ENCODE measurements at places on chromosomes 7 and 10.

DNA sequence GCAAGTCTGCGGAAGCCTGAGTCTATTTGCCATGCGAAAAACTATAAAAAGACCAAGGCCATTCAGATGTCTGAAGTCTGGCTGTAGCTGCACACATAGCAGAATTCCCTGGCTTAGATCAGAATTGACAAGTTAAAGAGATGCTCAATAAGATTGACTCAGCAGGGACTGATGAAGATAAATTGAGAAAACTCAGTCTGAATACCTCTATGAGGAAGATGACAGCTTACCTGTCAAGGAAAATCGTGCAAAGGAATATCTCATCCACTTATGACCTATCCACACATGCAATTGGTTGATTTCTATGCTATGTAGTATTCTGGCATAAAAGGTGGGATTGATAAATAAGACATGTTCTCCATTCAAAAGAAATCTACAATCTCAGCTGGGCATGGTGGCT is 288.6 kb downstream of the BAMBI start:
- no peak for DNase-seq

DNA sequence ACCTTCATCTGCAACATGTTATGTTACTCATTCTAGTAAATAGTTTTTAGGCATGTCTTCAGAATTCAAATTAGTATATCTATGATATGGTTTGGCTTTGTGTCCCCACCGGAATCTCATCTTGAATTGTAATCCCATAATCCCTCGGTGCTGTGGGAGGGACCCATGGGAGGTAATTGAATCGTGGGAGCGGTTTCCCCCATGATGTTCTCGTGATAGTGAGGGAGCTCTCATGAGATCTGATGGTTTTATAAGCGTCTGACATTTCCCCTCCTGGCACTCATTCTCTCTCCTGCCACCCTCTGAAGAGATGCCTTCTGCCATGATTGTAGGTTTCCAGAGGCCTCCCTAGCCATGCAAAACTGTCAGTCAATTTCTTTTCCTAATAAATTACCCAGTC is 20.4 kb upstream of the GPR37 start:
- DNase-seq, result no peak

DNA sequence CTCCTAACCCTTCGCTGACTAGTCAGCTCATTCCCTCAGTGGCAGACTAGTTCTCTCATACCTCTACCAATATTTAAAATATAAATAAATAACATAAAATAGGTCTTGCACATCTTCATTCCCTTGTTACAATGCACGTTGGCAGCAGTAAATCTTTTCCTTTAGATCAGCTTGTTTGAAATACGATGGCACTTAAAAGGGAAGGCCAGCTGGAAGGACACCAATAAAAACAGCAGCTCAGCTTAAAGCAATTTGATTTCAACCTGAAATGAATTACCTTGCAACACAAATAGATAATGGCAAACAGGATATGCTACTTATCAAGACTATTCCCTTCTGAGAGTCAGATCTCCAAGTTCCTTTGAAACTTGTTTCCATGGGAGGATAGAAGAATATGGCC is 321.8 kb downstream of the GFRA1 start:
- no peak for DNase-seq

GRCh38 chr10:10787586-10787985 is 230.1 kb upstream of the CELF2 start:
- no peak for DNase-seq

DNA sequence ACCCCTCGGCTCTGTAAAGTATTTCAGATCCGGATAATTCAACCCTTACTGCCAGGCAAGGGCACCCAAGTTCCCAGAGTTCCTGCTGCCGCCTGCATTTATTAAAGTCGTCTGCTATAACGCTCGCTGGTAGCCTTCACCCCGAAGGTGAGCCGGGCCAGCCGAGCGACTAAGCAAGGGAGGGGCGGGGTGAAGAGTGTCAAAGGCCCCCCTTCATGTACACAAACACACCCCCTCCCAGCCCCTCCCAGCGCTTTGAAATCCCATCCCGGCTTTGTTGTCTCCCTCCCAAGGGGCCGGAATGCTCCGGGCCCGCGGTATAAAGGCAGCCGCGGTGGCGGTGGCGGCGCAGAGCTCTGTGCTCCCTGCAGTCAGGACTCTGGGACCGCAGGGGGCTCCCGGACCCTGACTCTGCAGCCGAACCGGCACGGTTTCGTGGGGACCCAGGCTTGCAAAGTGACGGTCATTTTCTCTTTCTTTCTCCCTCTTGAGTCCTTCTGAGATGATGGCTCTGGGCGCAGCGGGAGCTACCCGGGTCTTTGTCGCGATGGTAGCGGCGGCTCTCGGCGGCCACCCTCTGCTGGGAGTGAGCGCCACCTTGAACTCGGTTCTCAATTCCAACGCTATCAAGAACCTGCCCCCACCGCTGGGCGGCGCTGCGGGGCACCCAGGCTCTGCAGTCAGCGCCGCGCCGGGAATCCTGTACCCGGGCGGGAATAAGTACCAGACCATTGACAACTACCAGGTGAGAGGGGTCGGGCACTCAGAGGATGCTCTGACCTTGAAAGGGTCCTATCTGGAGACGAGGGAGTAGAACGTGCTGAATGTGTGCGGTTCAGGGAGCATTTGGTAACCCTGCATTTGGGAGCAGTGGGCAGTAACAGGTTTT is at the start of gene DKK1:
Gene DKK1 (plus strand): TSS at position 349 of the 889 bp plus-strand sequence. CDS start 154 bp downstream, at position 503.
- DNase-seq, result no peak

DNA sequence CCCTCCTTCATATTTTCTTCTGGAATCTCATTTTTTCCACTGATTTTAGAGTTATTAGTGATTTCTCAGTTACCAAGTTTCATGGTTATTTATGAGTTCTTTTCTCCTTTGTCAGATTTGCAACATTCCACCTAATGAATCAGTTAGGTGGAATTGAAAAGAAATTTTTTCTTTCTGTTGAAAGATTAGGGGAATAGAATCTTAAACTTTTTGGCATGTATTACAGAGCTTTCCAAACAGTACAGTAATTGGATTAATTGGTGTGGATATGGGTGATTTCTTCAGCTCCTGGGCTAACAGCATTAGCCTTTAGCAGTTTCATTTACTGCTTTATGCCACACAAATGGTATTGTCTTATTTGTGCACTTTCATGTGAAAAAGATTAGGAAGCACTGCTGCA is 17.0 kb downstream of the STAM start:
- no peak for DNase-seq

GRCh38 chr10:68496072-68496471 is 24.3 kb upstream of the DNA2 start:
- no peak for DNase-seq

GRCh38 chr7:154171422-154171821 is 119.2 kb downstream of the DPP6 start:
- no peak for DNase-seq

DNA sequence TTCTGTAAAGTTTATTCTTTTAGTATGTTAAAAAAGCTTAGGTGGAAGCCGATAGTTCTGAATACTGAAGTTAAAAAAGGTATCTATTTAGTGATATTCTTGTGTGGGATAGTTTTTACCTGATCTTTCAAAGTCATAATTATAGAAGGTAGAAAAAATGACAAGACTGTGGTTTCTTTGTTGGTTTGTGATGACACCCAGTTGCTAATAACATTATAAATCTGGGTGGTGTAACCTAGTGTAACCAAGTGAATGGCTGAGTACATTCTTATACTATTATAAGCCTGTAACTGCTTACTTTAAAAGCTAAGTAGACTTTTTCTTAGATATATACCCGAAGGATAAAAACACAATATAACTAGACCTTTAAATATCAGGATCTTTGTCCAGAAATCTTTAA is 2.3 kb downstream of the CDK13 start:
- no peak for DNase-seq

DNA sequence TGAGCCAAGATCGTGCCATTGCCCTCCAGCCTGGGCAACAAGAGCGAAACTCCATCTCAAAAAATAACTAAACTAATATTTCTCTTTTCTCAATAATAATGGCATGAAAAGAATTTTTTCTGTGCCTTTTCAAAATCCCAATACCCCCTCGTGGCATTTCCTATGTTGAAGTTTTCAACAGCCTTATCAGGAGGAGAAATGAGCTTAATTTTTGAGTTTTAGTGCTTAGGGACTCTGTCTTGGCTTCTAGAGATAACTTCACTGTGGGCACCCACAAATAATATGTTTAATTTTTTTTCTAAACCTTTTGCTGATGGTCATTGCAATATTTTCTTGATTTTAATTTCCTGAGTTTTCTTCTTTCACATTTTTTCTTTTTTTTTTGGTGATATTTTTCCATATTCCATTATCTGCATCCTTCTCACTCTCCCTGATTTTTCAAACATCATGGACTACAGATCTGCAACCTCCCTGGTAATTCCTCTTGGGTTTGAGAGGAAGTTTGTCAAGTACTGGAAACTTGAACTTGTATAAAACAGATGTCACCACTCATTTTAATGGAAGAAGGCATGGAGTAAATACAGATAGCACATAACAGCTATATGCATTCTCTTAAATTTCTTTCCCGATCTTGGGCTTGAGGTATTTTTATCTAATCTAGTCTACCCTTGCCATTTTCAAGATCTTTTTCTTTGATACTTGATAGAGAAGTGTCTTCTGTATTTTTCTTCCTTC is 84.0 kb downstream of the KAT6B start:
- no peak for DNase-seq

DNA sequence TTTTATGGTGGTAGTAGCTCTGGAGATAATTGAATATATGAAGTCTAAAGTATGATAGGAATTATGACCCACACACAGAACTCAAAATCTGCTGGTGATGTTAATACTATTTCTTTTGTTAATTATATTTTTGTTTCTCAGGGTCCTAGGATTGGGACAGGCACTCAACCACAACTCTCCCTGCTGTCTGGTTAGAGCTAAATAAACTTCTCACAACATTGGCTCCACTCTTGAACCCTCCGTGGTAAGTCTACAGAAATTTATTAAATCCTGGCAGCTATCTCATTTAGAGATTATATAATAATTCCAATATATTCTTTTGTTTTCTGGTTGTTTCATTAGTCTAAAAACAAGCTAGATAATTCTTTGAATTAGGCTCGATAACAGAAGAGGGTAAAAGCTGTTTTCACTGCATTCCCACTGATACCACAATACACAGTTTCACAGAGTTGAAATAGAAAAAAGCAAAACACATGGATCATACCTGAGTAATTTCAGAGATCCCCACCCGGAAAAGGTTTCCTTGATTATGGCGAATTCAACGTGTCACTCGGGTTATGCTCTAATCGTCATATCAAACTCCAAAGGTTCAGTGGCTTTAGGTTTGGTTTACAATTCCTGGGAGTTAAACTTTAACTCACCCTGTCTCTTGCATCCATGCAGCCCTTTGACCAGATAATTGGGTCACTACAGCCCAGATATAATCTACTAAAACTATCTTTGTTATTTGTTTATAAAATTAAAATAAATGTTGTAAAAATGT is at the start of gene A1CF:
Gene A1CF (minus strand): TSS at position 531 of the 763 bp plus-strand sequence. CDS start 25,687 bp downstream, outside the sequence.
- DNase-seq, result no peak

GRCh38 chr10:42960491-42960990 is 116.3 kb upstream of the RET start:
- no peak for DNase-seq

Data from stimulated activated CD8-positive, alpha-beta memory T cell treated with anti-CD3 and anti-CD28 coated beads, Interleukin-7, amount 100 ng/mL, for 24 hours (primary cell).